Tongue (tissue), 3 donors: ENCODE measurements at places on chromosomes 7 and 10.

DNA sequence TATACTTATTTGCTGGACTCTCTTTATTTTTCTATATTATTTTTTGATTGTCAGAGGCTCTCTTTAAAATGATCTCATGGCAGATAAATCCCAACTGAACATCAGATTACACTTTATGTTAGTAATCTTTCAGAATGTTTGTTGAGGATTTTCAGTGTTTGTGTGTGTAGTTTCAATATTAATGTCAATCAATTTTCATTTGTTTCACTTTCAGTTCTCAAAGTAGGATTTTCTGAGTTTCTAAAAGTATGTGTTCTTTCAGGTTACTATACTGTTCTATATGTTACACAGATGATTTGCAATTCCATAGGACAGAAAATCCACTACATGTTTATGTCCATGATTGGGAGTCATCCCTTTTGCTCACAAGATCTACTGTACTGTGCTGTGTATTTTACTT is 311.9 kb upstream of the POT1 start:
- DNase-seq, result no peak

GRCh38 chr7:137474540-137475026 is 131.1 kb upstream of the PTN start:
- no peak for DNase-seq

DNA sequence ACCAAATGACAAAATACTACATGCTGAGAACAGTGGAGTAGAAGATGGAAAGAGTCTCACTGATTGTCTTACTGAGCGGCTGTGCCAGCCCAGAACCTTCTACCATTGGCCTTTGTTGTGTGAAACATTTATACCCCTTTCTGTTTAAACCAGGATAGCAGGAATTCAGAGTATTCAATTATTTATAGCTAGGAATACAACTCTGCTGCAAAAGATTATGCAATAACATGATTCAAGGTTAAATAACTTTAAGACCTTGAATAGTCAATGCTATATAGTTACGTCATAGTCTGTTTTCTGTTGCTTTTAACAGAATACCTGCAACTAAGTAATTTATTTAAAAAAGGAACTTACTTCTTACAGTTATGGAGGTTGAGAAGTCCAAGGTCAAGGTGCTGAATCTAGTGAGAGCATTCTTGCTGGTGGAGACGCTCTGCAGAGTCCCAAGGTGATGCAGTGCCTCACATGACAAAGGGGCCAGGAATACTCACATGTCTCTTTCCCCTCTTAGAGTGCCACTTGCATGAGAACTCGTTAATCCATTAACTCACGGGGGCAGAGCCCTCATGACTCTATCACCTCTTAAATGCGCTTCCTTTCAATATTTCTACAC is 371.8 kb downstream of the MDFIC start:
- no peak for DNase-seq

DNA sequence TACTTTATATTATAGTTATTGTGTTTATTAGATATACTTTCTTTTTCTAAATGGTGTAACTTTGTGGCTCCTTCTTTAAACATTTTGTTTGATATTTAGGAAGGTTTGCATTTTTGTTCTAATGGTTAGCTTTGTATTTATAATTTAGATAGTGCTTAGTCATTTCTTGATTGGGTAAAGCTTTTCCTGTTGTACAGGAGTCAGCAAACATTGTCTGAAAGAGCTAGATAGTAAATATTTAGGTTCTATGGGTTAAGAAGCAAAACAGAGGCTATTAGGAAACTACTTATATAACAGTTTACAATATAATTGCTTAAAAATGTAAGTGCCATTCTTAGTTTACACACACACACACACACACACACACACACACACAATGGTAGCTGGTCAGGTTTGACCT is 70.6 kb upstream of the CCDC6 start:
- DNase-seq, result no peak

GRCh38 chr10:126062131-126063032 is 166.0 kb downstream of the FANK1 start:
- DNase-seq, result peak; percentile 91

DNA sequence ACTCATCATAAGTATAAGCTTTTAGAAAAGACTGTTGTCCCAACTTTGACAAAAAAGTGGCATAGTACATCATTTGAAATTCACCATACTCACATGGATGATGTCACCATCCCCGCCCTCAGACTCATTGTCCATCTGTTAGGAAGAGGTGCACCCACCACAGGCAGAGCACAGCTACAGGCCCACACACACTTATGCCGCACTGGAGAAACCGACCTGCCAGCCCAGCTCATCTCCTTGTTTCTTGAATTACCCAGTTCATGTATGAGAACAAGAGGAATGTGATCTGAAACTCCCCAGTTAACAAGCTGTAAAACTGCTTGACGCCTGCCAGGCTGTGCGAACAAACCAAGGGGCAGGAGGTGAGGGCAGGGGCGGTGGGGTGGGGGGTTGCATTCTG is 312.0 kb downstream of the DPP6 start:
- DNase-seq, result no peak

- peak; percentile 55 for DNase-seq
Observed at GRCh38 chr10:46992803-46993561, 81.8 kb downstream of the PTPN20 start.

GRCh38 chr10:86018735-86019058 is 347.9 kb downstream of the GRID1 start:
- DNase-seq, result no peak

DNA sequence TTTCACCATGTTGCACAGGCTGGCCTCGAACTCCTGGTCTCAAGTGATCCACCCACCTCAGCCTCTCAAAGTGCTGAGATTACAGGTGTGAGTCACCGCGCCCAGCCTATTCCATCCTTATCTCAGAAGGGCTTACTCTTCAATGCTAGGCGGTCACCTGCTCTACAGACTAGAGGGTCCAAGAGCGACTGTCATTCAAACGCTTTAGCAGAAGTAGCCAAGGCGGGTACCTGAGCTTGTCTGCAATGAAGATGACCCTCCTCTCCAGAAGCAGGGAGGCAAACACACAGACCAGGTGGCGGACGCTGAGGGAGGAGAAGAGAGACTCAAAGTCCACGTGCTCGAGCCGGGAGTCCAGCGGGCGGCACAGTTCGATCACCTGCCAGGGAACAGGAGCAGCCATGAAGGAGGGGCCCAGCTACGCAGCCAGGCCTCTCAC is 65.1 kb upstream of the MKRN1 start:
- no peak for DNase-seq

GRCh38 chr10:28587270-28587969 is 54.5 kb downstream of the WAC start:
- peak; percentile 36 for DNase-seq

DNA sequence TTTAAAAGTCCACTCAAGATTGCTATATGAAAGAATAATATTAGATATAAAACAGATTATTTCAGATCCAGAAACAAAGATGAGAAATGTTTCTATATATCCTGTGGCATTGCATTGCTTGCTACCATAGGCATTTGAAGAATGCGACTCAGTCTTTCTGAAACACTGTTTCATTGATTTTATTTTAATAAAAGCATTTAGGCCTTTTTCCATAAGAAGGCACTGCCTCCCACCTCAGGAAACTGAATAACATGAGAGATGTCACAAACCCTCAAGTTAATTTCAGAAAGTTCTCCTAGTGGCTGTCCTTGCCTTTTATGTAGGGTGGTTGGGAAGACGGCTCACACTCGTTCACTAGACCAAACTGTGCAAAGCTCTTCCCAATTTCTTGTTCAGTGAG is 23.3 kb downstream of the PRPS1L1 start:
- DNase-seq, result no peak

- peak; percentile 66 for DNase-seq
Observed at GRCh38 chr7:24828891-24829661, 71.8 kb upstream of the GSDME start.

- DNase-seq, result no peak
Observed at GRCh38 chr10:60739558-60739957, 38.7 kb upstream of the CDK1 start.

DNA sequence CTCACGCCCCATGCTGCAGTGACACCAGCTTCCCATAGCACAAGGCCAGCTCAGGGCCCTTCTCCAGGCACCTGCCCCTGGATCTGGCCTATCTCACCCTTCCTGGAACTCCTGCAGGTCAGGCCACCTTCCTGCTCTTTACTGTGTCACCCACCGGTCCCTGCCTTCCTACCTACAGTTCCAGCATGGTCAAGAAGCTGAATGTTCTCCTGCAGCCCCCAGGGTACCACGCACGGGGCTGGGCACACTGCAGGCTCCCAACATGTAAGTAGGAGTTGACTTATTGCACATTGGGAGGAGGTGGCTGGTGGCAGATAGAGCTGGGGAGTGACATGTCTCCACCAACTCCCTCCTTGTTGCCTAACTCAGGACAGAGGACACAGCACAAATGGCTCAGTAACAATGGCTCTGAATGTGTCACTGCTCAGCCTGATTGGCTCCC is 14.5 kb downstream of the ITPRIP start:
- no peak for DNase-seq

GRCh38 chr10:57507788-57508187 is 759.9 kb downstream of the IPMK start:
- no peak for DNase-seq

DNA sequence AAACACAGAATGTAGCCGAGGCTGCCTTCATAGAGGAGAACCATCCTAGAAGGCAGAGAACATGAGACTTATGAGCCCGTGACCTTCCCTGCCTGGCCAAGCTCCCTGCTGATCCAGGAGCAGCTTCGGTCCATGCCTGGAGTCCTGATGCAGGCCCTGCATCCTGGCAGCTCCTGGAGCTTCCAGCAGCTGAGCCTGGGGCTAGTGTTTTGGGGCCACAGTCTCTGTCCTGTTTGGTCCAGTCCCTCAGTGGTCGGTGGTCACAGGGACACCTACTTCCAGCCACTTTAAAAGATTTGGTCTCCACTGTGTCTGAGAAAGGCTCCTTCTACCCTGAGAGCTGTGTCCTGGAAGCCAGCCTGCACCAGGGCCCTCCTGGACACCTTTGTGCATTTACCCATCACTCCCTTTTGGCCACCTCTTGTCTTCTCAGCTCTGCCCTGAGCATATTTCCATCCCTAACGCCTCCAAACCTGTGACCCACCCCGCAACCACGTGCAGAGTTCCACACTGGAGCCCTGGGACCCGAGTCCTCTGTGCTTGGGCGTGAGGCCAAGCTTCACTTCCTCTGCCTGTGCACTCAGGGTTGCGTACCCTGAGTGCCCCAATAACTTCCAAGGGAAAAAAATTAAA is 315.2 kb upstream of the ZNF32 start:
- no peak for DNase-seq

GRCh38 chr7:113464096-113464855 is 345.9 kb upstream of the SMIM30 start:
- no peak for DNase-seq
